ENCODE measurements at places on chromosomes 4 and X.

GRCh38 chrX:23136816-23137215, 137.1 kb downstream of the DDX53 start:
- DNase-seq, result no peak

DNA sequence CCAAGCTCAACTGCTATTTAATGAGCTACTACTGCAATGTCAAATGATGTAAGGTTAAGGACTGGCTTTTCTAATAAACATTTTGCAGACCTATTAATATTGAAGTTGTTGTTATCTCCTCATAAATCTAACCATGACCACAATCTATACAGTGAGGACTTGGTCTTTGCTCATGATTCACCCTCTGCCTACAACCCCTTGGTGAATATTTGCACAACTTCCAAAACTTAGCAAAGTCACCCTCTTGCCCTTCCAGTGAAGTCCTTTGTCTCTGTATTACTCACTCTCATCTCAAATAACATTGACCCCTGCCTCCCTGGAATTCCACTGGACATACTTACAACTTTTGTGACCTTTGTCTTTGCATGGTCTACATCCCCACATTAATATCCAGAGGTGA, 204.5 kb downstream of the KCNIP4 start:
- no peak for DNase-seq

GRCh38 chrX:148647651-148648050, 147.2 kb downstream of the AFF2 start:
- no peak for DNase-seq

DNA sequence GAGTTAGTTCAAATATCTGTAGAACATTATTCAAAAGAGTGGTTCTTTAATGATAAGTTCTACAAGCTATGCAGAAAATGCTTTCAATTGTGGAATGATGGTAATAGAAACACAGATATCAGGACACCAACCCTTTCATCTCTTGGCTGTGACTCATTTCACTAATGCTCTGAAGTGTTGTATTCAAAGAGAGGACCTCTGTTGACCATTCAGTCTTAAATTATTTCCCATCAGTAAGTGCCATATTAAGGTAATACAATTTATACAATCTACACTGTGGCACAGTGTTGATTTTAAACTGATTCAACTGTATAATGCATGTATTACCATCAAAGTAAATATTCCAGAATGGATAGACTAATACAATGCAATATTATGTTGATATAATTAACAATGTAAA, 289.0 kb upstream of the ADGRL3 start:
- DNase-seq, result no peak

- DNase-seq, result peak; percentile 44
Measured at GRCh38 chrX:54452920-54453319, 12.7 kb downstream of the TSR2 start.
